ENCODE measurements at places on chromosomes 5 and 9.

- no peak for DNase-seq
Measured at GRCh38 chr5:58944221-58944620, 361.3 kb downstream of the RAB3C start.

DNA sequence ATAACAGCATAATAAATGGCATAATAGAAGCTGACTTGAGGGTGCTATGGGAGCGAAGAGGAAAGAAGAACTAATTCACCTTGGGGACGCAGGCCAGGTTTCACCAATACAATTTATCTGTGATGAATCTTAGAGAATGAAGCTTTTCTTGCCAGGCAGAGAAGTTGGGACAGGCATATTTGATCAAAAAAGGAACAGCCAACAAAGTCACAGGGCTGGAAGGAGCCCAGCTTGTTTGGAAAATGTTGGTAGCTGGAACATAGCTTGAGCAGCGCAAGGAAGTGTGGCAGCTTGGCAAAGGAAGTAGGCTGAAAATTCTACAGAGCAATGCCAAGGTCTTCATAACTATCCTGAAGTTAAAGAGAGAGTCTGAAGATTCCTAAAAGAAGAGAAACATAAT, 181.5 kb upstream of the OR13F1 start:
- DNase-seq, result no peak

- DNase-seq, result no peak
Measured at GRCh38 chr5:157740229-157740610, 3.3 kb upstream of the LSM11 start.

- no peak for DNase-seq
Measured at GRCh38 chr9:77999231-77999631, 32.4 kb downstream of the GNAQ start.

- DNase-seq, result no peak
Measured at GRCh38 chr5:69341520-69342161, 9.0 kb upstream of the CCDC125 start.

DNA sequence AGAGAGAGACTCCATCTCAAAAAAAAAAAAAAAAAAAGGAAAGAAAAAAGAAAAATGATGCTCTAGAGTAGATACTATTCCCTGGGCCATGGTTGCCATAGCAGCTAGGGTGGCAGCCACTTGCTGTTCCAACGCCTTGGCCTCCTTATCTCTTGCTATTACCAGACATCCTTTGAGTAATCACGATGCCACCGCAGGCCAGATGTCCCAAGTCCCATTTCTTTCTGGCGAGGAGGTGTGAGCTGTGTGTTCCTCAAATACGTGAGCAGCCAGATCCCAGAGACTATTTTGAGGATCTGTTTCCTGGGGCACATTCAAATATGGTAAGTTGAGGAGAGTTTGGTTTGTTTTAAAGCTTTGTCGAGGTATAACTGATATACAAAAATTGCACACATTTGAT, 23.4 kb upstream of the GFPT2 start:
- no peak for DNase-seq
